ENCODE measurements at places on chromosomes 3 and 15.

GRCh38 chr3:32454731-32455608 is 47.7 kb downstream of the CMTM6 start:
- no peak for DNase-seq

GRCh38 chr3:122377975-122378374 is 5.1 kb downstream of the MIX23 start:
- DNase-seq, result no peak

GRCh38 chr3:58562498-58562897 is 14.7 kb downstream of the FAM107A start:
- DNase-seq, result no peak

DNA sequence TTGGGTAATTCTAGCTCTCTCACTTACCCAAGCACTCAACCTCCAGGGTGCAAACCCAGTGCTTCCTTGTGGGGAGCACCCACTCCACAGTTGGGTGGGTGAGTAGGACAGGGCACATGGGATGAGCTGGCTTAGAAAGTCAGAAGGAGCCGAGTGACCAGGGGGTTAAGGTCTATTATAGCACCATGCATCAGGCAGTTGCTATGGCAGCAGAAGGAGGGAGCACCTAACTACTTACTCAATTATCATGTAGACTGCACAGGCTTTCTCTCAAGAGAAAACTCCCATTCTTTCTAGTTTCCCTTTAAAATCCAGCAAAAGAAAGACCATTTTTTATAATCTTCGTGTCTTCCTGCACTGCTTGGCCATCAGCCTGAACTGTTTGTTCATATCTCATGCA is 163.0 kb downstream of the OCA2 start:
- DNase-seq, result no peak

DNA sequence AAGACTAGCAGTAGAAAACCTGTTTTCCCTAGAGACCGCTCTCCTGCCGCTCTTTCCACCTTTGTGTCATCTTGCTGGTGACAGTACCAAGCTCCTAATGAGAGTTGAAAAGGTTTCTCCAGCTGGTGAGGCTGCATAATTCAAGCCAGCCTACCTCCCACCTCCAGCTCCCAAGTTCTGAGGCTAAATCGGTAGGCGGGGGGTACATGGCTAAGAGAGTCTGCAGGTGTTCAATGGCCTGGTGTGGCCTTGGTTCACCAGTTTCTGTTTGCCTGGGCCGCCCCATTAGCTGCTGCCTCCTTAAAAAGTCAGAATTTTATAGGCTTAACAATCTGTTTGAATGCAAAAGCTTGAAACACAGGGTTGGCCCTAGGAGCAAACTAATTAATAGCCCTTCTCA is 262.8 kb downstream of the SLCO3A1 start:
- DNase-seq, result no peak

DNA sequence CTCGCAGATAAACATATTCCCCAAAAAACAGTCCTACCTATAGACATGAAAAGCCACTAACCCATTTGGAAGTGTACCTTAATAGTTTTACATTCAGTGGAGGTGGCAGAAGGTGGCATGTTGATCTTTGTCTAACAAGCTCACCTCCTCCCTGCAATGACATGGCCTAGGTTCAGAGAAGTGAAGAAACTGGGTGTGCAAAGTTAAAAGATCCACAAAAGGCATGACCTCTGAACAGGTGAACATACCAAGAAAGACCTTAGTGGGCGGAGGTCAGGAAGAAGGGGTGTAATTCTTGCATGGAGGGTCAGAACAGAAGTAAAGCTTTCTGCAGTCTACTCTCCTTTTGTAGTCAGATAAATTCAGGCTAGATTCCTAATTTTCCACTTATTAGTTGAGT is 822 bp downstream of the MRPL3 start:
- DNase-seq, result no peak

DNA sequence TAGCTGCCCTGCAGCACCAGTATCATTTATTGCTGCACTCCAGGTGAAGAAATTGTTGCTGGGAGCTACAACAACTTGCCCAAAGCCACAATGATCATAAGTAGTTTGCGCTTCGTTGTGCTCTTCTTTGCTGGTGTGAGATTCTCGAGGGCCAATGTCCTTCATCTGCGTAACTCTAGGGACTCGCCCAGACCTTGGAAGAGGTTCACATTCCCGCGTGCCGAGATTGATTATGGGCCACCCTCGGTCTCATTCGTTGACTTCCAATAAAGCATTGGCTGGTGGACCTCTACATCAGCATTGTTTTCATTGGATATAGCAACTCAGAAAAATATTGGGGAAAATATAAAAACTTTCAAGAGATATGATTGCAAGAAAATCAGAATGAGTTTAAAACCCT is 423 bp upstream of the PHLDB2 start:
- no peak for DNase-seq

- no peak for DNase-seq
Measured at GRCh38 chr3:172138792-172139507, 99.6 kb downstream of the FNDC3B start.

DNA sequence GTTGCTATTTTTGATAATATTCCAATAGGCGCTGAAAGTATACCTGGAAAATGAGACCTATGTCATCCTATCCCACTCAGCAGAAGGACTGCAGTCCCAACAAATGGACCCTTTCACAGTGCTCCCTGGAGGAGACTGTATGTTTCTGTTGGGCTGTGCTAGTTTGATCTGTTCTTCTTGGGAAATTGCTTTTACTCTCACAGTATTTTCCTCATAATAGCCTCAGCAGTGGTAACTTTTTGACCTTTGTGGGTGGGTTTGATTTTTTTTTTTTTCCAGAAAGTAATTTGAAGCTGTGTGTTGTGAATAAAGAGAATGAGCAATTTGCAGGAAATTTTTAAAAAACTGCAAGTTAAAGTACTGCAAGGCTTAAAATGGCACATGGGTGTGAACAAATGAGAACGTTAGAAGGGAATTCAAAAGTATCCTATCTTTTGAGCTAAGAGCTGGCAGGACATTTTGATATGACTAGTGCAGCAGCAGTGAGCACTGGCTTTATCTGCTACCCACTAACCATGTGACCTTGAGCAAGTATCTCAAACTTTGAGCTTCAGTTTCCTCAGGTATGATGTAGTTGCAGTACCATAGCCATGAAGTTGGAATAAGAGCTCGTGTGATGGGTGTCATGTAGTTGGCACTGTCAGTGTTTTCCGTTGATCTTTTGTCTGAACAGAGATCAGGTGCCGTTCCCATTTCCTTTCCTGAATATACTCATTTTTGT is 118.4 kb downstream of the ATG7 start:
- no peak for DNase-seq

DNA sequence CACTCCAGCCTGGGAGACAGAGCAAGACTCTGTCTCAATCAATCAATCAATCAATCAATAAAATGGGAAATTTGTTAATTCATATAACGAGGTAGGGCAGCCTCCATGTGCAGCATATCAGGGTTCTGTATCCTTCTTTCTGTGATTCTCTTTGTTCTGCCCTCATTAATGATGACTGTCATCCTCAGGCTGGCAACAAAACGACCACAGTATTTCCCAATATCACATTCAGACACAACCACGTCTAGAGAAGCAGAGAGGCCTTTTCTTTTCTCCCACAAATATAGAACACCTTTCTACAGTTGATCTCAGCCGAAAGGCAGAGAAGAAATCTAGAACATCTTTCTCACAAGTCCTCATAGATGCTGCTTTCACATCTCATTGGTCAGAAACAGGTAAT is 11.2 kb downstream of the CEP19 start:
- no peak for DNase-seq

All from memory B cell (primary cell).